OCI-LY7 (cell line): ENCODE measurements at places on chromosomes 1 and 21.

DNA sequence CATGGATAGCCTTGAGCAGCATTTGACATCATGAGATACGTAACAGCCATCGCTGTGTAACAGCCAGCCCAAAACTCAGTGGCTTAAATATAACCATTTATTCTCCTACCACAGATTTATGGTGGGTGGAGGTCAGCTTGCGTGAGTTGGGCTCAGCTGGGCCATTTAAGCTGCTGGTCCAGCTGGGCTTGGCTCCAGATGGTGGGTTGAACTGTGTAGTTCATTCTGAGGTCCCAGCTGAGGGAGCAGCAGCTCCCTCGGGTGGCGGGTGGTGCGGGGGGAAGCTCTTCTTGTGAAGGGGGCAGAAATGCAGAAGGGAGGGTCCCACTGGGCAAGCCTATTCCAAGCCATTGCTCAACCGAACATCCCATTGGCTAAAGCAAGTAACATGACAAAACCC lies 75.9 kb downstream of the IGSF21 start:
- no peak for DNase-seq

DNA sequence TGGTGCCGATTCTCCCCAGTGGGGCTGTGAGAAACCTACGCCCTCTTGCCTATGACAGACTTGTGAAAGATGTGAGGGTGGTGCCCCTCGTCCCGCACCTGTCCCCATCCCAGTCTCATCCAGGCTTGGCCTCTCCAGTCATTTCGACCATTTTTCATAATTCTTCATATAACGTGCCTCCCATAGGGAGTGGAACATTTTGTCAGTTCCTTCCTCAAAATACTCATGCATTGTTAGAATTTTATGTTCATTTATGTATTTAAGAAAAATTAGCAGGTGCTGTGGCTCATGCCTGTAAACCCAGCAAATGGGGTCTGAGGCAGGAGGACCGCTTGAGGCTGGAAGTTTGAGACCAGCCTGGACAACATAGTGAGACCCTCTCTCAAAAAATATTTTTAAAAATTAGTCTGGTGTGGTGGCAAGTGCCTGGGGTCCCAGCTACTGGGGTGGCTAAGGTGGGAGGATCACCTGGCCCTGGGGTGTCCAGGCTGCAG lies 19.7 kb upstream of the SMPDL3B start:
- no peak for DNase-seq

- peak; percentile 83 for DNase-seq
These were observed 16.5 kb upstream of the AGTRAP start for GRCh38 chr1:11719313-11720032.

- DNase-seq, result peak; percentile 52
These were observed 71.5 kb downstream of the HHAT start for GRCh38 chr1:210400043-210400840.
